ENCODE measurements at places on chromosomes 12 and 14. TPM values are rescaled to one million over a fixed set of nuclear protein-coding genes. Genes with fewer than 3 reads are reported as not detected.

Gene STAC3
- 6.1 TPM for total RNA-seq

GRCh38 chr14:95486875-95487668 lies 29.4 kb downstream of the SYNE3 start:
- no peak overlapping the region for H3K27ac ChIP-seq
- H3K4me1 ChIP-seq: peaks cover 15% of the 10 kb centered on the region
- H3K4me3 ChIP-seq: no peak overlapping the region
- no peak for DNase-seq
- no peaks in the 10 kb centered on the region for H3K27me3 ChIP-seq

GRCh38 chr12:127035011-127035879 lies 1231.7 kb upstream of the TMEM132C start:
- no peaks in the 10 kb centered on the region for H3K4me1 ChIP-seq
- no peaks in the 10 kb centered on the region for H3K36me3 ChIP-seq
- no peak overlapping the region for H3K4me3 ChIP-seq

DNA sequence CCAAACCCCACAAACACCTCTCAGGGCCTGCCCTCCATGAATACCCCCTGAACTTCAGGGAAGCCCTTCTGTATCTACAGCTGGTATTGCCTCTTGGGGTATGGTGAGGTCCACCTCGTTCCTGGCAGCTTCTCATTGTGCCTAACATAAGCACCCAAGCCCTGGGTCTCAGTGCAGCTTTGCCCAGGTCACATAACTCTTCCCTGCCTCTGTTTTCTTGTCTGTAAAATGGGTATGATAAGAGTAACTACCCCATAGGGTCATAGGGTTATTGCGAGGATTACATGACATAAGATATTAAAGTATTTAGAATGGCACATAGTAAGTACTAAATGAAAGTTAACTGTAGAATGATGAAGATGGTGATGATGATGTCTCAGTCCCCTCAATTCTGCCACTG lies 190.0 kb upstream of the PWP1 start:
- no peaks in the 10 kb centered on the region for H3K27me3 ChIP-seq
- DNase-seq: no peak
- no peak overlapping the region for H3K4me3 ChIP-seq
- H3K36me3 ChIP-seq: no peaks in the 10 kb centered on the region
- peaks cover 10% of the 10 kb centered on the region for H3K4me1 ChIP-seq
- H3K27ac ChIP-seq: no peak overlapping the region

- peaks cover 3% of the 10 kb centered on the region for H3K4me1 ChIP-seq
- DNase-seq: no peak
- no peak overlapping the region for H3K4me3 ChIP-seq
- H3K36me3 ChIP-seq: no peaks in the 10 kb centered on the region
- no peak overlapping the region for H3K27ac ChIP-seq
- H3K27me3 ChIP-seq: peaks cover 31% of the 10 kb centered on the region
These were observed 65.4 kb downstream of the LLPH start for GRCh38 chr12:66065150-66065549.
